ENCODE measurements at places on chromosomes 7 and 10.

DNA sequence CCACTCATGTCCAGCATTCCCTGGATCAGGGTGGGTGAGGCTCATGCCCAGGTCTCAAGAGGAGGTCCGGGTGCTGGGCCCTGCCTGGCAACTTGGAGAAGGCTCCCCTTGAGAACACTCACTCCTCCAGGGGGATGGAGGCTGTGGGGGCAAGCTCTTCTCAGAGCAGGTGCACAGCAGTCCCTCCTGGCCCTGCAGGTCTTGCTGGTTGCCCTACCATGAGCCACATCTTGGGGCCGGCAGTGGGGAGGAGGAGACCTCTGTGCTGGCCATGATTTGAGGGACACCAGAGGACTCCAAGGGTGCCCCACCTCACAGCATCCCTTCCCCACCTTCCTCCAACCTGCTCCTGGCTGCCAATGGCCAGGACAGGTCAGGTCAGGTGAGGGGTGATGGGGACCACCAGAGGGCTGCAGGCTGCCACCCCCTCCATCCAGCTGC, 87.4 kb upstream of the RET start:
- no peak for DNase-seq

GRCh38 chr7:30463405-30464145, 15.0 kb downstream of the NOD1 start:
- DNase-seq, result peak; percentile 48

DNA sequence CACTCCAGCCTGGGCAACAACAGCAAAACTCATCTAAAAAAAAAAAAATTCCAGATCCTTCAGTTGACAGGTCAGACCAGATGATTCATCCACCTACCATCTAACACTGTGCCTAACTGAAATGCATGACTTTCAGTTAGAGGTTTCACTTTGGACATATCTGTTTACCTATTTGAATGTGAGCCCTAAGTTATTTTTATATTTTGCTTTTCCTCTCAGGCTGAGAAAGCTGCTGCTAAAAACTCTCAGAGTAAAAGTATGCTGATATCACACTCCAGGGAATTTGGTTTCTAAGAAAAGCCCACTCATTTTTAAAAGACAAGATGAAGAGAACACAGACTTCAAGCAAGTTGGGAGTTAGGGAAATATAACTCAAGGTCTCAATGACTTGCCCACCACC, 126.0 kb downstream of the SGMS1 start:
- DNase-seq, result no peak

- DNase-seq, result no peak
Measured at GRCh38 chr10:77212632-77213031, 425.0 kb downstream of the KCNMA1 start.

DNA sequence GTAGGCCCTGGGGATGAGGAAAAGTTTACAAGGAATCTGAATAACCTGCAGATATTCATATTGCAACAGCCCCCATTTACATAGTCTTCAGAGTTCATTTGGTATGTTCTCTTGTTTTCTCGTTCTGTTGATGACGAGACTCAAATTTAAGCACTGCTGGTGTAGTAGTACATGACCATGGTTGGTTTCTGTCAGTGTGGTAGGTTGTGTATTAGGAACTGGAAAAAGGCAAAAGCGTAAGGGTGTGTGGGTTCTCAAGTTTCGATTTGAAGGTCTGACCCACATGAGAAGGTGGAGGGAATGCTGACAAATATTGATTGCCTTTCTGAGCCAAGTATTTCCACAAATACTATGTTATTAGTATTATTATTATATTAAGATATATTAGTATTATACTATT, 151.7 kb downstream of the AUTS2 start:
- DNase-seq, result no peak

GRCh38 chr10:109183366-109183765, 739.9 kb downstream of the XPNPEP1 start:
- DNase-seq, result no peak

GRCh38 chr10:11573497-11573896, 38.0 kb downstream of the USP6NL start:
- peak; percentile 67 for DNase-seq

GRCh38 chr7:18384491-18385143, 110.9 kb upstream of the HDAC9 start:
- no peak for DNase-seq

GRCh38 chr7:10212649-10213048, 761.0 kb upstream of the PHF14 start:
- DNase-seq, result no peak

DNA sequence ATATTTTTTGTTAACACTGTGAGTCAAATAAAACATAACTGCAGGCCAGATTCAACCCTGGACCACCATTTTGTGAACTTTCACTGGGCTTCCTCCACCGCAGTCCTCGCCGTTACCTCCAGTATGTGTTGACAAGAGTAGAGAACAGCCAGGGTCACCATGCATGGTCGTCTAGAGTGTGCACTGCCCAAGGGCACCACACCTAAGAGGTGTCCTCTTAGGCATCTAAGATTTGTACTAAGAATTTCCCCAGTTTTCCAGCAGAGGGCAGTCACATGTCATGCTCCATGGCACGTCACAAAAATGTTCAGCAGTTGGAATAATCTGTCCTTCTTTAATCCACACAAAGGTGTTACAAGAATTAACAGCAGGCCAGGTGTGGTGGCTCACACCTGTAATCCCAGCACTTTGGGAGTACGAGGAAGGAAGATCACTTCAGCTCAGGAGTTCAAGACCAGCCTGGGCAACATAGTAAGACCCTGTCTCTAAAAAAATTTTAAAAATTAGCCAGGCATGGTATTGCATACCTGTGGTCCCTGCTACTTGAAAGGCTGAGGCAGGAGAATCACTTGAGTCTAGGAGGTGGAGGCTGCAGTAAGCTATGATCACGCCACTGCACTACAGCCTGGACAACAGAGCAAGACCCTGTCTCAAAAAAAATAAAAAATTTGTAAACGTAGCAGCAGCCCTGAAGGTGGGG, 71.2 kb upstream of the FOXK1 start:
- peak; percentile 69 for DNase-seq

DNA sequence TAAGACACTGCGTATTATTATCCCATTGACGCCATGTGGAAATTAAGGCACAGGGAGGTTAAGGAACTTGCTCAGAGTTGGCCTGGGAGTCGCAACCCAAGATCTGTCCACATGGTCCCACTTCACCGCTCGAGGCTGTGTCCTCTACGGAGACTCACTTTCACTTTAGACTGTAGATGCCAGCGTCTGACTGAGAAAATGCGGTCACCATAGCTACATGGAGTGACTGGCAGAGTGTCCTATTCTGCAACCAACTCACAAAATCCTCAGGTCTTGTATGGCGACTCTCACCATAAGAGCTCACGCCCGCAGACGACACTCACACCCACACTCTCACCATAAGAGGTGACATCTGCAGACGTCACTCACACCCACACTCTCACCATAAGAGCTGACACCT, 257.9 kb downstream of the PTPRN2 start:
- DNase-seq, result no peak

DNA sequence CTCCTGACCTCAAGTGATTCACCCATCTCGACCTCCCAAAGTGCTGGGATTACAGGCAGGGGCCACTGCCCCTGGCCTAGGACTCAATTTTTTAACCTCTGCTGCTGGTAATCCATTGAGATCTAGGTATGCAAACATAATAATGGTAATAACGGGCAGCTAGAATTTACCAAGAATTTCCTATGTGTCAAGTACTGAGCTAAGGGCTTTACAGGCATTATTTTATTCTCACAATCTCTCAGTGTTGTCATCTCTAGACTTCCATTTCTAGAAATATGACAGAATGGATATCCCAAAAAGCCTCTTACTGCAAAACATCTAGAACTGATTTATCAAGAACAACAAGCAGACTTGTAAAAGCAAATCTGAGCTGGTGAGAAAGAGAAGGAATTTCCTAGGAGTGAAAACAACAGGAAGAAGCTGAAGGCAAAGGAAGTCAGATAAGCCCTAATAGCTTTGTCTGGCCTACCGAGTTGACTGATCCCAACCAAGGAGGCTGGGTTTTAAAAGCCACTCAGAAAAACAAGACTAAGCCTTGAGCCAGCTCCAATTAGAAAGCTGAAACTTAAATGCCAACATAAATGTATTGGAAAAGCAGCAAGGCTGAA, 70.6 kb downstream of the CCDC71L start:
- DNase-seq, result no peak

GRCh38 chr7:105765846-105766245, 110.6 kb downstream of the ATXN7L1 start:
- DNase-seq, result no peak

DNA sequence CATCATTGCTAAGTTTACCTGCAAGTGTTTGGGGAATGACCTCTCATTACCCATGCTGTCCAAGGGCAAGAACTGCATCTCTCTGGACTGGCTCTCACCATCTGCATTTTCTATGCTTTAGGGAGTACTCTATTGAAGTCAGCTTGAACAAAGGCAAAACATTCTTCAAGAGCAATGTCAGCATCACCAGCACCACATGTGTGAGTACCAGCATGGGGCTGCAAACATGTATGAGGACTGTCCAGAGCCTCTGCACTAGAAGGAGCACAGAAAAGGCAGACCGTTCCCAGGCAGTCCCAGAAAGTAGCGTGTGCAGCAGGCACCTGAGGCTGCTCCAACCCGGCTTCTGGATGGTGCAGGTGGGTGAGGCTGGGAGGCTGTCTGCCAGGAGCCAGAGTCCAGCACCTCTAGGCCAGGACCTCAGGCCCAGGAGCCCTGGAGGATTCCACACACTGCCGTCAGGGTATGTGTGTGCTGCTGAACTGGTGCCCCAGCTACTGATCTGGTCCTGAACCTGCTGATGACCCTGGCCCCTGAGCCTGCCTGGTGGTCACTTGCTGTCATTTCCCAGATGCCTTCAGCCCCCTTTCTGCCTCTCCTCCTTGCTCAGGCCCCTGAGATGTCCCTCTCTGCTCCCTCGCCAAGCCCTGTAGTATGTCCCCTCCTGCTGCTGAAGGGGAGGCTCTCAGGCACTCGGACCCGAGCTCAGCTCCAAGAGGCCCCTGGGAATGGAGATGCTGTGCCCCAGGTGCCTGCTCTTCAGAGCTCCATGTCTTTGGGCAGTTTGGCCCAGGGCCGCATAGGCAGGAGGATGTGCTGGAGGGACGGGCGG, 20.7 kb downstream of the ANTXRL start:
- no peak for DNase-seq

DNA sequence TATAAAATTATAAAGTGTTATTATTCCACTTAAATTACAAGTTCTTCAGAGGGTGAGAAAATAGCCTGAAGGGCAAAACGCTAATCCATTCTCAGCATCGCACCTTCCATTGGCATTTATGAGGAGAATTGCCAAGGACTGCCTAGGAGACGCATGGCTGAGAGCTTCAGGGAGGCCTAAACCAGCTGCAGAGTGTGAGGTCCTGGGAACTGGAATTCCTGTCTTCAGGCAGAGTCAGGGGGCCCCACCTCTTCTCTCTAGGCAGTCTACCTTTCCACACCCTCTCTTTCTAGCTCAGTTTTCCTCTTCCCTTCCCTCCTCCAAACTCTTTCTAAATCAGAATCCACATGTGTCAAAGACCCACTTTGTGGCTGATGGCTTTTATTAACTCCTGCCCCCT, 35.3 kb downstream of the LRRC72 start:
- no peak for DNase-seq

- no peak for DNase-seq
Measured at GRCh38 chr10:93701866-93702209, 554 bp downstream of the FRA10AC1 start.

DNA sequence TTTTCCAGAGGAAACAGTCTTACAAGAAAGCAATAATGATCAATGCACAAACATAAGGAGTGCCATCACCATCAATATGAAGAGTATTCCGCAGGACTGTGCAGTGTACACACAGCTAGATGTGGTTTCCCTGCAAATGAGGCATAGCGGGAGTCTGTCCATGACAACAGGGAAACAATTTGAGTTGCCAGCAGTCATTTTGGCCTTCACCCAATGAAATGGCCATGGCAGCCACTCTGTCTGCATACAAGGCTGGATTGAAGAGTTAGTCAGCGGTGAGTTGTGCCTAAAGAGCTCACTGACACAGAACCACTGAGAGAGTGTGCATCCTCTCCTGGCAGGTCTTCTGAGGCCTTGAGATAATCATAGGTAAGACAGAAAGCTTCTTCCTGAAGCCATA, 303.3 kb downstream of the IPMK start:
- DNase-seq, result no peak

- DNase-seq, result no peak
Measured at GRCh38 chr7:156082048-156083040, 270.1 kb upstream of the SHH start.
